Stimulated activated CD8-positive, alpha-beta memory T cell treated with anti-CD3 and anti-CD28 coated beads, Interleukin-4, amount 100 ng/mL, for 1 hour (primary cell): ENCODE measurements at places on chromosomes 2 and 18.

DNA sequence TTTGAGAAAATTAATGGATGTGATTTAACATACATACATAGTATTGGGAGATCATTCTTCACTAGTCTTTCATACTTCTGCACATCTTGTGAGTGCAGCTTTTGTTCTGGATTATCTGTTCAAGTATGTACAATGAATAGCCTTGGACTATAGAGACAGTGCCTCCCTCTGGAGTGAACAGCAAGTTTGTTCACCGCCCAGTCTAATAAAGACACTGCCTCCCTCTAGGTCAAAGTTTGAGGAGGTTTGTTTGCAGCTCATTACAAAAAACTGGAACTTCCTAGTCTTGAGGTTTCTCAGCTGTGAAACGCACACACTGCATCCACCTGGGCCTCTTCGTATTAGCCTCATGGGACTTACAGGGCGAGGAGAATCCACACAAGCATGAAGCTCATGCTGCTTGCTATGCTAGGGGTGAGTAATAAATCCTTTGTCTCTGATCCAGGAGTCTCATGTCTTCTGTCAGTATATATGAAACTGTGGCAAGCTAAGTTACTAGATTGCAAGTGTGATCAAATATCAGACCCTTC is 26.0 kb upstream of the LAPTM4A start:
- DNase-seq: no peak

DNA sequence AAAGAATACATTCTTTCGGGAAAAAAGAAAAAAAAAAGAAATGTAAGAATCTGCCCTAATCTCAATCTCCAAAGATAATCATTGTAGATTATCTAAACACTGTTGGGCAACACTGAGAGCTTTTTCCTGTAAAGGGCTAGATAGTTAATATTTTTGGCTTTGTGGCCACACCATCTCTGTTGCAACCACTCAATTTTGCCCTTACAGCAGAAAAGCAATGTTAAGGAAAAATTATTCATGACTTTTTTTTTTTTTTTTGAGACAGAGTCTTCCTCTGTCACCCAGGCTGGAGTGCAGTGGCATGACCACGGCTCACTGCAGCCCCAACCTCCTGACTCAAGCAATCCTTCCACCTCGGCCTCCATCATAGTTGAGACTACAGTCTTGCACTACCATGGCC is 17.3 kb upstream of the FZD5 start:
- DNase-seq: no peak

DNA sequence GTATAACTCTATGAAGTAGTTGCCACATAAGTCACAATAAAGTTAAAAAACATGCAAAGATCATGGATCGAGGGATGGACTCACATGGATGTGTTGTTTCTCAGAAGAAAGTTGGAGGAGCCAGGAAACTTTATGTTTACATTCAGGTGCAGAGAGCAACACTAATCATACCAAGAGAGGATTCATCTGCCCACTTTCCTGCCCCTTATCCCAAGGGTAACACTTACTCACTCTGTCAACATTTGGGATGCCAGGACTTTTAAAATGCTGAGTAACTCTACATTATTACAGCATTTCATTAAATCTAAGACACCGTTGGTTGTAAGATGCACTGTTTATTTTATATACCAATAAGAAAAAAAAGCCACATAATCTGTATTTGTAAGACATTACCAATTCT is 170.4 kb downstream of the KCNE4 start:
- no peak for DNase-seq

GRCh38 chr2:1226766-1227165 is 186.5 kb upstream of the TPO start:
- DNase-seq: no peak

GRCh38 chr2:226118471-226119429 is 680.9 kb downstream of the IRS1 start:
- no peak for DNase-seq

DNA sequence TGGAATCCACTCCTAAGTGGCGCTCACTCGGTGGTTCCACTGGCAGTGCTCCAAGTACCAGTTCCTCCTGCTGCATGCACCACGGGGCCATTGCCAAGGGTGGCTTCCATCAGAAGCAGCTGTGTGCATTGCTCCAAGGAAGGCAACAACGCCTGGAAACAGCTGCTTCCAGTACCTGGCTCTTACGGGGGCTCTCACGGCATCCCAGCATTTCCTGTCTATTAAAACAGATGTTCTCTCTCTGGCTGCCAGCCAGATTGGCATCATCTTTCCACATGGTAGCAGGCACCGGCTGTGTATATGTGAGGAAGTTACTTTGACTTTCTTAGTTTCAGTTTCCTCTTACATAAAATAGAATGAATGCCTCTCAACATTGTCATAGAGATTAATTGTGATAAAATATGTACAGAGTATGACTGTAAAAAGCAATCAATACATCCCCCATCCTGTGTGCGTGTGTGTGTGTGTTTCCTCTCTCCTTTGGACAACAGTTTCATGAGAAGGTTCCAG is 84.9 kb downstream of the CMPK2 start:
- DNase-seq: no peak

GRCh38 chr18:26579941-26580618 is 31.7 kb upstream of the KCTD1 start:
- DNase-seq: no peak

- DNase-seq: no peak
Measured at GRCh38 chr2:198322275-198322674, 517.9 kb downstream of the PLCL1 start.

DNA sequence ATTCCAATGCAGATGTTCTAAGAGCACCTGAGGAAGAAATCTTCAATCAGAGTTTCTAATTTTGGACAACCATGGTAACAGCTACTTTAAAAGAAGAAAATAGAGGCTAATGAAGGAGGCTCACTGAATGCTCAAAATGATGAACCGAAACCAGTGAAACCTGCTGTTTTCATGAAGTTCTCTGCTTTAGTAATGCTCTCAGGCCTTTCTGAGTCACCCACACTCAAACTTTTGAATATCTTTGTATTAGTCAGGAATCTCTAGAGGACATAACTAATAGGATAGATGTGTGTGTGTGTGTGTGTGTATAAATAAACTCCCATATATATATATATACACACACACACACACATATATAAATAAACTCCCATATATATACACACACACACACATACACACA is 76.9 kb upstream of the RIT2 start:
- DNase-seq: no peak

DNA sequence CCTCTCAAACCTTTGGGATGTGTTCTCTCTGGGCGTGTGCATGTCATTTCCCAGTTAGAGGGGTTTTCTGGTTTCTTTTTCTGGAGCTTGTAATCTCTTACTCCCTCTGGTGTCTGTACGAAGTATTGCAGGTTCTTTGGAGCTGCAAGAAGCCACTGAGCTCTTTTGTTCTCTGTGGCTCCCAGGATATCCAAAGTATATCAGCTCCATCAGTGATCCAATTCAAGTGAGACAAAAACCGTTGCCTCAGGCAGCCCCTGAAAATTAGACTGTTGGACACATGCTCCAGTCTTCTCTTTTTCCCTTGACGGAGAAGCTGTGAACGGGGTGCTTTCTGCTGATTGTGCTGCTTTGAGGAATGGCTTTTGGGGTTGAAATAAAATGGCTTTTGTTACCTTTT is 59.0 kb upstream of the LDLRAD4 start:
- DNase-seq: no peak

DNA sequence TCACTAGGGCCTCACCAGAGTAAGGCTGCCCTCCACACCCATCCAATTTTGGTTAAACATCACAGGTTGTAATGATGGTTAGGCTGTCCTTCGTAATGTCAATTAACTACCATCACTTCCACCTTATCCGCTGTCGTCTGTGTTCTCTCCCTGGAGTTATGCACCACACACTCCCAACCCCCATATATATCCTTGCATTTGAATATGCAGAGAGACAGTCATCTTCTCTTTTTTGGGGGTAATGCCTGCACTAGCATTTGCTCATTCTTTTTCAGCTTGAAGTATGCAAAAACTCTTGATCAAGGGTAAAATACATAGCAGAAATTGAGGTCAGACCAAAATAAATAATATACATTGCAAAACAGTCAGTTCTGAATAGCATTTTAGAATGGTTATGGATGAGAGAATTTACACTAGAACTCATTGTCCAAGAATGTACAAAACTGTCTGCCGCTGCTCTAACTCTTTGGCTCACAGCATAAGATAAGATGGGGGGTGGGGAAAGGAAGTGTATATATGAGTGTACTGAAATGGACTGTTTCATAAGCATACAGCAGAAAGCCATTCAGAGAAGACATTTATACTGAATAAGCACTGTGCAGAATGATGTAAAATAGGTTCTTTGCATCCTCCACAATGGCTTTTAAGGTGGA is 397.8 kb upstream of the CHST9 start:
- no peak for DNase-seq

DNA sequence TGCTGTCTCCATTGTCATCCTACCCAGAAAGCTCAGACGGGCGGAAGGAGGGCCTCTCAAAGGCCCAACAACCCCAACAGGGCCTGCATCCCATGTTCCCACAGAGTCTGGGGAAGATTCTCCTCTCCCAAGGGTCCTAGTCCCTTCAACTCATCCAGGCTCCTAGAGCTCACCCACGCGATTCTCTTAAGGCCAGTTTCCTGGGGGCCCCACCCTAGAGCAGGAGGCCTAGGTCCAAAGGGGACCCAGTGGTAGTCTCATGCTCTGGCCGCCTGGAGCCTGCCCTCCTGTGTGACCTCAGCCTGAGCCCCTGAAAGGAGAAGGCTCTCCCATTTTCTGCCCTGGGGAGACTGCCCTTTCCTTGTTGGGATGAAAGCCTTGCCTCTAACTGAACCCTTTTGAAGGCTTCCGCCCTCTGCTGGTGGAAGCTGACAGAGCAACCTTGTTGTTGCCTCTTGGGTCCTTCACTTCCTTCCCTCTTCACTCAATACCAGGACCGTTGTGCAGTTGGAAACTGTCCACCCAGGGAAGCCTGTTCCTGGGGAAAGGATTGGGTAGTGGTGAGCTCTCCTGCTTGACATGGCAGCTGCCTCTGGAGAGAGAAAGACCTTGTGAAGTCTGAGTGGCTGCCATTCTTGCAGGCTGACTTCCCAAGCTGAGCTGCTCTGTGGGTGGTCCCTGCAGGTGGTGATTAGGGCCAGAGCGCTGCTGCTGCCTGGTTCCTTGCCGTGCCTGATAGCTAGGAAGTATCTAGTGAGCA is 86.0 kb upstream of the ALPP start:
- no peak for DNase-seq

DNA sequence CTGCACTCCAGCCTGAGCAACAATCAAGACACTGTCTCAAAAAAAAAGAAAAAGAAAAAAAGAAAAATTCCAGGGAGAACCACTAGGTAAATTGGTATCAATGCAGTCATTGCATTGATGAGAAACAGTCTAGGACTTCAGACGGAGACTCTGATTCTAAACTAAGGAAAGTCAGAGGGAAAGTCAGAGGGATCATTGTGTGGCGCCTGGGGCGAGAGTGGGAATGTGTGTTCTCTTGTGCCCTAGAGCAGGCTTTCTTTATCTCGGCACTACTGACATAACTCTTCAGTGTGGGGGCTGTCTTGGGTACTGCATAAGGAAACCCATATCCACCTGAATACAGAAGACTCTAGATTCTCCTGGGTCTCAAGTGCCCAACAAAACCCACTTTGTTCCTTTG is 24.8 kb downstream of the SERPINE2 start:
- no peak for DNase-seq

GRCh38 chr18:48756511-48757226 is 194.1 kb downstream of the SMAD7 start:
- no peak for DNase-seq

GRCh38 chr18:62928326-62928725 is 213.0 kb downstream of the PHLPP1 start:
- DNase-seq: no peak

DNA sequence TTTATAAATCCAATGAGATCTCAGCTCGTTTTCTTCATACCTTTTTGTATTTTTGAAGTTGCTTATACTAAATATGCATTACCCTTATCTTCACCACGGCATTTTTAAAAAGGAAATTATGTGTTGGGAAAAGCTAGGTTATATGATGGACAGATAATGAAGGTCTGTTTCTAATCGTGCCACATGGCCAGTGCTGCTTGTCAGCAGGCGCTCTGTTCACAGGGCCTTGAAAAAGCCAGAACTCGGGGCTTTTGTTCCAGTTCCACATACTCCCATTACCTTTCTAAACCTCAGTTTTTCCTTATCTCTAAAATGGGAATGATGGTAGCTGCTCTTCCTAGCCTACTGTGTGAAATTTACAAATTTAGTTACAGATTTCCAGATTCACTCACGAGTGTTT is 42.0 kb downstream of the EPAS1 start:
- DNase-seq: no peak

DNA sequence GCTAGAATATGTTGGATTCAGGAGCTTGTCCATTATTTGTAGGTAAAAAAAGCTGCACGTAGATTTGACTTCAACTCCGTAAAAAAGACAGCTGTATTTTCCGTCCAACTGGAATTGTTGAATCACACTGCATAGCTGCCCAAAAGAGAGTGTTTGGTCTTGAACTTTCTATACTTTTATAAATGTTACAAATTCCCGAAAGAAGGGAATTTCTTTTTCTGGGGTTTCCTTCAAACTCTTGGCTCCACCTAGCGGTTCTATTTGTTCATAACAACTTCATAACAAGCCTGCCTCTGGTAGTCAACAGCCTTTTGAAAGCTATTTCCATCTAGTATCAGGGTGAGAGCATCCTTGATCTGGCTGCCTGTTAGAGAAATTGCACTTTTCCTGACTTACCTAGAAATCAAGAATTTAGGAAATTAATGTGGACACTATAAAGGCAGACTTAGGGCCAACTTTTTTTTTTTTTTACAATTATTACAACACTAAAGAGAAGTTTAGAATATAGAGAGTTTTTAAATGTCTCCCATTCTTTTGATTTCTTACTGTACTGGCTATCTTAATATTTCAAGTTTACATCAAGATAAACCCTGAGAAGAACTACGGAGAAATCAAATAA is 48.1 kb downstream of the TMEM185B start:
- no peak for DNase-seq

GRCh38 chr2:219638217-219638947 is 11.0 kb downstream of the SLC4A3 start:
- no peak for DNase-seq

DNA sequence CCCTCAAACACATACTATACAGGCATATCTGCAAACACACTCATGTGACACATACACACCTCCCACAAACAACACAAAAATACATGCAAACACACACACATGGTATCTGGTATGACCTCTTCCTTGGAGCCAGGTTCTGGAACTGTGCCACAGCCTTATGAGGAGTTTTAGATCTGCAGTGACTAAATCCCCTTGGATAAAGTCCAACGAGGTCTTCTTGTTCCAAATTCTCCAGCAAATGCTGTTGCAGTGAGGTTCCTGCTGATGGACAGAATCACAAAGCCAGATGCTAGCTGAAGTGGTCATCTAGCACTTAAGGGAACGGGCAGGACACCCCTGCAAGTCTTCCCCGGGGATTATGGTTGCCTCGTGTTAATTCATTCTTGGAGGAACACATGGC is 54.5 kb upstream of the DAPL1 start:
- no peak for DNase-seq
